ENCODE measurements at places on chromosomes 12 and 14.

GRCh38 chr12:47560415-47560814 lies 145.4 kb downstream of the RPAP3 start:
- DNase-seq: no peak

- no peak for DNase-seq
These were observed 3.0 kb upstream of the OR6S1 start for GRCh38 chr14:20644520-20644919.

GRCh38 chr12:42510823-42511222 lies 78.7 kb downstream of the PRICKLE1 start:
- DNase-seq: no peak

- DNase-seq: no peak
These were observed 268.7 kb downstream of the TTC6 start for GRCh38 chr14:37864128-37864527.

DNA sequence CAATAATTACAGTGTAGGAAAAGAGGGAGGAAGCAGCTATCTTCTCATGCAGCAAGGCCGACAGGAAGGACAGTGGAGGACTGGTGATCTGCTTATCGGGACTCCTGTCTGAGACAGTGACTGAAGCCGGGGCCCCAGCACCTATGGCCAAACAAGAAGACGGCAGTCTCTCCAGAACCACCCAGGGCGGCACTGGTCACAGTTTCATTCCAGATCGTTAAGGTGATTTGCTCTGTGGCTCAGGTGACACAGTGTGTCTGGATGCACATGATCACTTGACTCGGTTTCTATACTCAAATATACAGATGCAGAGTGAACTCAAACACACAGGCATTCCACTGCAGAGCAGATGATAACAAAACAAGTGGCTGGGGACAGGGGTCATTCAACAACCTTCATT lies 52.1 kb upstream of the CORO1C start:
- no peak for DNase-seq

GRCh38 chr12:123062681-123063486 lies 82.4 kb downstream of the ARL6IP4 start:
- DNase-seq: no peak

DNA sequence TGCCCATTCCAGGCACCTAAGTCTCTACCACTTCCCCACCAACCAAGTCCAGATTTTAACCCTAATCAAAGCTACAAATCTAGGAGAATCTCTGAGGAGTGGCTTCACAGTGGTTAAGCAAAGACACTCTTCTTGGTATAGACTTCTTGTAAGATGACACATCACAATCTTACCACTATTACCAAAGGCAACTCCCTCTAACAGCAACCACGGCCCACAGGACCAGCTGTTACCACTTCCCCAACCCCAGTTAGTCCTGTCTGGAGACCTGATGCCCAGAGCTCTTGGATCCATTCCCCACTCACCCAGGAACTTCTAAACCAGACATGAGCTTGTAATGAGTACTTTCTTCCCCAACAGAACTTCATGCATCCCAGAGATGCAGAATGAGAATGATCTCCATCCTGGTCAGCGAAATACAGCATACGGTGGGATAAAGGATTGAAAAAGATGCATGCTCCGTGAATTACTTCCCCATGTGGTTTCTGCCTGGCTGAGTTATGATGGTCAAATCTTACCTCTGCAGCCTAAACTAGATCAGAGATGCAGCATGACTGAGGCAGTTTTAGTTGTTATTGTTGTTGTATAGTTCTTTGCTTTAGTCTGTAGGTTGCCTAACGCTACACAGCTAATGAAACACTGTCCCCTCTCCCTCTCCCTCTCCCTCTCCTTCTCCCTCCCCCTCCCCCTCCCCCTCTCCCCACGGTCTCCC lies 87.7 kb upstream of the FOXN3 start:
- DNase-seq: no peak

GRCh38 chr12:2876431-2877046 lies 435 bp downstream of the FOXM1 start:
- no peak for DNase-seq

DNA sequence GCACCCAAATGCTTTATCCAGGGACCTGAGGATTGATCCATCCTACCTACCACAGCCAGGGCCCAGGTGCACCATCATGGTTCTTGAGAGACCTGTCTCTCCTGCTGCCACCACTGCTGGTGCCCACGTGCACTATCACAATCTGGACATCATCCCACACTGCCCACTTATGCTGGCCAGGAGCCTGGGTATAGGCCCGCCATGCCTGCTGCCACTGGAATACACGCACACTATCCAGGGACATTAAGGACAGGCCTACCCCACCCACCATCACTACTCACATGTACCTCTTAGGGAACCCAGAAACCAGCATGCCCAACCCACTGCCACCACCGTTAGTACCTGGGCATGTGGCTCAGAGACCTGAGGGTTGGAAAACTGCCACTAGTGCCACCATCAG lies 207.7 kb downstream of the NELL2 start:
- DNase-seq: no peak

DNA sequence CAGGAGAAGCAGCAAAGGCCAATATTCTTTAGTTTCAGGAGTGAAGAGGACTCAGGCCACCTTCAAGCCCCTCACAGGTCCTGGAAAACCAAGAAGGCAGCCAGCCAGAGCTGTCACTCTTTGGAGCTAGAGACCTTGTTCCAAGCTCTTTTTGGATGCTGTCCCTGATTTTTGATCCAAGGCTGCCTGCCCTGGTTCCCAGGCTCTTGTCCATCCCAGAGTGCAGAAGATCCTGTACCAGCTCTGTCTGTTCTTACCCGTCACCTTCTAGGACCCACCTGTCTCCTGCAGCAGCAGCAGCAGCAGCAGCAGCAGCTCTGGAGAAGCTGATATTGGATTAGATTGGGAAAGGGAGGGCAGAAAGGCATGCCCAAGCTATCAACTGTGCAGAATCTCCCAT lies 157.1 kb upstream of the NEDD1 start:
- no peak for DNase-seq

- no peak for DNase-seq
These were observed 316.9 kb downstream of the DAD1 start for GRCh38 chr14:22271838-22272799.

GRCh38 chr14:85466678-85467077 lies 63.3 kb upstream of the FLRT2 start:
- DNase-seq: no peak

DNA sequence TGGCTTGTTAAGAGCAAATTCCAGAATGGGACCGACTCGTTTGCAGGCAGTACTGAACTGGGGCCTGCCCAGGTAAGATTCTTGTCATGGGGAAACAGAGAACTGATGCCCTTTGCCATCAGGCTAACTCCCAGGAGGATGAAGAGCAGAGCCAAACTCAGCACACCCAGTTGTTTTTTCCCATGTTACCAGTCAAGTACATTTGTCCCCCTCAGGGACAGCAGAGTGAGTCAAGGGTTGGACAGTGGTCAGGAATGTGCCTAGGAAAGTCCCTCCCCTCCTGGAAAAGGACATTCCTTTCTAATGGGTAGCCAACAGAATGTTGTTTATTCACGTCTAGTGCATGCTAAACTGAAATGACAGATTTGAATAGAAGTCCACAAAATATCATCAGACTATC lies 1.6 kb downstream of the ART4 start:
- no peak for DNase-seq

GRCh38 chr12:71161591-71161990 lies 3.8 kb upstream of the TSPAN8 start:
- DNase-seq: no peak
